ENCODE measurements at places on chromosomes 3 and 15.
A peak's percentile ranks its signal among the peaks of the same experiment; 100 is the strongest.

GRCh38 chr15:44295750-44296431 is 7.4 kb downstream of the GOLM2 start:
- DNase-seq, result no peak

DNA sequence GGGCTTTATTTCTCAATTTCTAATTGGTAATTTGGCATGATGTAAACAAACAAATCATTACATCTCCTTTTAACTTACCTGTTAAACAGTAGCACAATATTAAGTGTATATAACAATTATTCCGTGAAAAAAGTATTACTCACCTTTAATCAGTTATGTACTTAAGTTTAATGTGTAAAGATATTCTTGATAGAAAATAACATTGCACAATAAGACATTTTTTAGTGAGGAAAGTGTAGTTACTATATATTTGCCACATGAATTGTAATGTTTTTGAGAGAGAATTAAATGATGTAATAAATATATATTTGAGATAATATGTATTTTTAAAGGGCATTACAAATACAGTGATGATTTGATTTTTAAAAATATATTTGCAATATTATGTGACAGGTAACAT is 10.9 kb upstream of the CCNB2 start:
- DNase-seq, result no peak

DNA sequence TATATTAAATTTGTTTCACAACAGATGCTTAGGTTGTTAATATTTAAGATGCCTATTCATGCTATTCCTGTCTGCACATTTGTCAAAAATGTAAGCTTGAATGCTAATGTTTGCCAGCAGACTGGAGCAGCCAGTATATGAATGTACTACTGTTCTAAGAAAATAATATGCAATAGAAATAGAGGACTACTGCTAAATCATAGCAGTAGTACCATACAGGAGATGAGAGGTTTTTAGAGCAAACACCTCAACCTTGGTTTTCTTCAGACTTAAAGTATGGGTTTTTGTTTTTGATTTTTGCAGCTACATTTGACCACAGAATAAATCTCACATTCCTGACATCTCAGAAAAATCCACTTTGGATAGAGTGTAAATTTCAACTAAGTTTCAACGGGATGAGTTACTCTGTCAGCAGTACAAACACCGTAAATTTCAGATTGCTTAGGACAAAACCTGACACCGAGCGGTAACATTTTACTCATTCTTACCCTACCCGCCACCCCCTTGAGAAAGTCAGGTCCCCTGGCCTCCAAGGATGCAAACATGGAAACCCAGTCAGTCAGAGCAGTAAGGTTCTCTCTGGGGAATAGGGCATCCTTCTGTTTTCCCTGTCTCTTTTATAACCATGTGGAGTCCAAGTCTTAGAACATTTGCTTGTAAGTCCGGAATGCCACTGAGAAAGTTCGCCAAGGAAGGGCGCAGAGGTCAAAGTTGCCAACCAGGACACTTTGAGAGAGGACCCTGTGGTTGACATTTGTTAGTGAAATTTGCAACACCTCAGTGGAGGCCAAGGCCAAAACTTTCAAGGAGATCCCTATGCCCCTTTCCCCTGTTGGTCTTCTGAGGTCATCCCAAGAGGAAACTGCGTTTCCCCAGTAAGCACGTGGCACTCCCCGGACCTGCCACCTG is 17.9 kb upstream of the SATB1 start:
- no peak for DNase-seq

GRCh38 chr15:36912311-36912712 is 188.0 kb downstream of the MEIS2 start:
- DNase-seq, result no peak

DNA sequence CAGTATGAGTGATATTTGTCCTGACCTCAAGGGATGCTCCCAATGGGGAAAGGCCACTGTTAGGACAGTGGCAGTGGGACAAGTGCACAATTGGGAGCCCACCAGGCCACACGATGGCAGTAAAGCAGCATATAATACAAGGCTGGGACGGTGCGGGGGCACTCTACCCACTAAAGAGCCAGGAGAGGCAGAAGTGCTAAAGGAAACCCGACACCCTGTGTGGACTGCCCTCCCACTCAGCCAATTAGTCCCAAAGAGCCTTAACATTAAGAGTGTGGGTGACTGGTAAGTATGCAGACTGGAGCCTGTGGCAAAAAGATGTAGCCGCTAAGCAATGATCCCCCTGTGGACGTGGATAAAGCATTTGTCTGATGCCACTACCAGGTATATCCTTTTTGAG is 8.2 kb upstream of the ZNF589 start:
- DNase-seq, result peak; percentile 84
